Glomerular endothelial cell (primary cell): ENCODE measurements at places on chromosomes 6 and 20.

DNA sequence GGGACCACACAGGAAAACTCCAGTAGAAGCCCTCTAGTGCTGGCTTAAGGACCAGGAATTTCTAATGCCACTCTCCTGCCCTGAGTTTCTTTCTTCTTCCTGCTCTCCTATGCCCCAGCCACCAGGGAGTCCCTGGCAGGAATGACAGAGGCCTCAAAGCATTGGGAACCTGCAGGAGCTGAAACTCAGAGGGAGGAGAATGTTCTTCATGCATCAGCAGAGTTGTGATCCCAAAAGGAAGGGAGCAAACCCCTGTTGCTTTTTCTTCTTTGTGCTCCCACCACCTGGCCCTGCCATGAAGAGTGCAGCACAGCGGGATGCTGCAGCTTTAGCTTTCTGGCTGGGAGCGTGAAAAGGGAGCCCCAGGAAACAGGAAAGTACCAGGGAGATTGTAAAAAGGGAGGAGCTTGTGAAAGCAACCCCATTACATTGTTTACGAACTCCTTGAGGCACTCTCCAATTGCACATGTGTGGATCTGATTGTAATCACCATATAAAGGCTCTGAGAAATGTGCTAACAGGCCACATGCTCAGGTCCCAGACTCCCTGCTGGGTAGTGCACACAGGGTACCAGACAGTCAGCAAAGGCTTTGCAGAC is 34.7 kb upstream of the FKBP1A start:
- DNase-seq: no peak

DNA sequence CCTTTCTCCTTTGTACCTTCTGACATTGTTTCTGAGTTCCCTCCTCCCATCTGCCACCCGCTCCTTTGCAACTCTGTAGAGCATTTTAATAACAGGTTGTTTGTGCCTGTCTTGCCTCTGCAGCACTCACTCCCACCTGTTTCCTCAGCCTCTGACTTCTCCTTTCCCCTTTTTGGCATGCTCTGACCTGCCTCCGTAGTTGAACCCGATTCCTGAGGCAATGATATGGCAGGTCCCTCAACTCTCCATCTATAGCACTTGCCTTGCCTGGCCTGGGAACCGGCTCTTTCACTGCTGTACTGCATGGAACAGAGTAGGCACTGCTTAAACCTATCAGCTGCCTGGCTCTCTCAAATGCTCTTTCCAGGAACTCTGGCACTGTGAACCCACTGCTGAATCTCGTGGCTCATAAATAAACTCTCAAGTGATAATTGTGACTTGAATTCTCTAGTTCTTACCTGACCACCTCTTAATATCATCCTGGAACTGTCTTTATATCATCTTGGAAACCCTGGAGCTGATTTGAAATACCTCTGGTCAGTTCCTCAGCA is 50.3 kb downstream of the UTRN start:
- DNase-seq: no peak

GRCh38 chr6:21522797-21523456 is 70.6 kb upstream of the SOX4 start:
- DNase-seq: no peak

GRCh38 chr6:64280569-64280968 is 645.0 kb downstream of the PHF3 start:
- peak; percentile 7 for DNase-seq

DNA sequence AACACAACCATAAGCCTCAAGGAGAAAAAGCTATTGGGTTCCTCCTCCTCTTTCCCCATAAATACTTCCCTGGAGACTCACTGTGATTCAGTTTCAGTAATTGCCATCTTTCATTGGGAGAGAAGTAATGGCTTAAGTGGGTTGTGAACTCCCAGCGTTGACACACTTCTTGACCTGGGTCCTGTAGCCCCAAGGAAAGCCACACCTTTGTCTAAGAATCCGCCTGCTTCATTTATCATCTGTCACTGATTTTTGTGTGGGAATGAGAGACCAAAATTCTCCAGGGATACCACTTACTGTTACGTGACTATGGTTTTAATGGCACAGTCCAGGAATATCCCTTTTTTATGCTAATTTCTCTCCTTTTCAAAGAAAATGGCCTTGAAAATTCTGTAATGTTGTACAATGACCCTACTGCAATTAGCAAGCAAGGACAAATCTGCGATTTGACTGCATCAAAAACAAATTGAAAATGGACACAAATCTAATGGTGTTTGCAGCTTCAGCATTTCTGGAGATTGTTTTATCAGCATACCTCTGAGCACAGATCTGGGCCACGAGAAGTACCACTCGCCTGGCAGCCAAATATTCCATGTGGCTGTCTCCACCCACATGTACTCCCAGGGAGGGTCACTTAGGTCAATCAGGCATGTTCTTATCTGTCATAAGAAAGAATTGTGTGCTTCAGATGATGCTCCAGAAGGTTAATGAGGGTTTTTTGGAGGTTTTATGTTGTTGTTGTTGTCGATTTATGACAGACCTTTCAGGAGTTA is 29.8 kb downstream of the DCBLD1 start:
- DNase-seq: no peak

GRCh38 chr20:35368666-35369423 is 42.9 kb downstream of the UQCC1 start:
- DNase-seq: no peak

DNA sequence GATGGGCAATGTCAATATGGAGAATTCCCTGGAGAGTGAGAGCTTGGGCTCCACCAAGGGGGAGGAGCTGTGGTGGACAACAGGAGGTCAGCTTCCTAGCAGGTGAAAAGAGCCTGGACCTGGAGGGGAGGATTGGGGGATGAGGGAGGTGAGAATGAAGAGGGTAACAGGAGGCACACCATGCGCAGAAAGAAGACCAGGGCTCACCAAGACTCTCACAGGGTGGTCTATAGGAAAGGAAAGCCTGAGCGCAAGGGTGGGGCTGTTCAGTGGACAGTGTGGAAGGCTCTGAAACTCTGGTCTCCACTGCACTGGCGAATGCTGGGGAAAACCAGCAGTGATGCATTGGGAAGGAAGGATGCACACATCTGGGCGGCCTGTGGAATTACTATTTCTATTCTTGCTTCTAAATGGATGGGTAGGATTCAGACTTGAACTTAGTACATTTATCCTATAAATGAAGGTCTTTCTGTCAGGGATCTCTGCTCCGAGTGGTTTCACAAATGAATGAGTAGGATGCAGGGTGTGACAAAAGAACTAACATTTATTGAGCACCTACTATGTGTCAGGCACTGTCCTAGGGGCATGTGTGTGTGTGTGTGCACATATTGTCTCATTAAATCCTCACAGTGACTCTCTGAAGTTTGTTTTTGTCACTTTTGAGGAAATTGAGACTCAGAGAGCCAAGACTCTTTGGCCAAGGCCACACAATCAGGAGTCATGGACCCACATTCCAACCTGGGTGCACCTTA is 152.7 kb downstream of the CD83 start:
- DNase-seq: no peak

GRCh38 chr20:25222461-25223178 is 25.3 kb upstream of the PYGB start:
- no peak for DNase-seq

GRCh38 chr20:50498071-50498776 is 12.0 kb upstream of the PTPN1 start:
- DNase-seq: no peak

GRCh38 chr6:15501826-15502445 is 160.9 kb downstream of the DTNBP1 start:
- no peak for DNase-seq

DNA sequence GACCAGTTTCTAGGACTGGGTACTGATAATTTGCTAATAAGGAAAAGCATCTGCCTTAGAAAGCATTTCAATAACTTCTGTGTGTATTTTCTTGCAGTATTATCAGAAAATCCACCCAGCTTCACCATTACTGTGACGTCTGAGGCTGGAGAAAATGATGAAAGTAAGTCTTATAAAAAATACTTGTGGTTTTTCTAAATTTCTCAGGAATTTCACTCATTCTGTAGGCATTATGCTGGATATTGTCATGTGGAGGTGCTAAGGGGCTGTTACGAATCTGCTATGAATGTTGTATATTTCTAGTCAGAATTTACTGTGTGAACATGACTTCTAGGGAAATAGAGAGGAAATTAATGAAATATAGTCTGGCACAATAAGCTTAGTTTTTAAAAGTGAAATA is 8.9 kb downstream of the RWDD1 start:
- DNase-seq: no peak

- no peak for DNase-seq
Observed at GRCh38 chr20:54148947-54149764, 24.6 kb downstream of the CYP24A1 start.

- DNase-seq: no peak
Observed at GRCh38 chr6:22155551-22155950, 141.3 kb downstream of the PRL start.

DNA sequence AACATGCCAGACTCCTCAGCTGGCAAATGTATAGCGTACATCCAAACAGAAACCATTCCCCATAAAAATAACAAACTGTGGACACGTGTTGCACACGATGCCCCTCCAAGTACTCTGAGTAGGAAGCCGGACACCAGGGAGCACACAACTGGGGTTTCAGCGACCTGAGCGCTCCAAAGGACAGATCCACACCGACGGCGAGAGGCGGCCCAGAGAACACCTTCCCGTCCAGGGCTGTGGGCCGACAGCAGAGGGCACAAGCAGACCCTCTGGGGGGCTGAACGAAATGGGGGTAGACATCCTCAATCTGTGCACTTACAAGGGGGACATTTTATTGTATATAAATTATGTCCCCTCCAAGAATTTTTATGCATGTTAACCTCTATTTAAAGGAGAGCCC is 24.7 kb downstream of the TAF4 start:
- DNase-seq: no peak

DNA sequence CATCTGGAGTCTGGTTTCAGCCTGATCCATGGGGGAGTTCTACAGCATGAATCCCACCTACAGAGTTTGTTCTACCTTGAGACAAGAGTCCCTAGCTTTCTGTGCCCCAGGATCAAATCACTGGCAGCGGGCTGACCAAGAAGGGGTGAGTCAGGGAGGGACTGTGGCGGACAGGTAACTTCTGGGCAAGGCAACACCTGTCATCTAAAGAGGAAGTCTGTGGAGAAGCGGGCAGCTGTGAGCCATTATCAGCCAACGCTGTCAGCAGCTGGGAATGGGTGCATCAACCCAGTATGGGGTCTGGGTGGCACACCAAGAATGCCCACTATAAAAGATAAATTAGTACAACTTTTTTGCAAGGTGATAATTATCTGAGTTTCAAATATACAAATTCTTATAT is 45.9 kb downstream of the UBE3D start:
- no peak for DNase-seq

- DNase-seq: no peak
Observed at GRCh38 chr6:106324726-106325335, 729 bp downstream of the ATG5 start.

GRCh38 chr6:108846628-108847027 is 1.6 kb upstream of the ARMC2 start:
- DNase-seq: no peak

- DNase-seq: no peak
Observed at GRCh38 chr6:151118461-151119123, 121.2 kb upstream of the AKAP12 start.

DNA sequence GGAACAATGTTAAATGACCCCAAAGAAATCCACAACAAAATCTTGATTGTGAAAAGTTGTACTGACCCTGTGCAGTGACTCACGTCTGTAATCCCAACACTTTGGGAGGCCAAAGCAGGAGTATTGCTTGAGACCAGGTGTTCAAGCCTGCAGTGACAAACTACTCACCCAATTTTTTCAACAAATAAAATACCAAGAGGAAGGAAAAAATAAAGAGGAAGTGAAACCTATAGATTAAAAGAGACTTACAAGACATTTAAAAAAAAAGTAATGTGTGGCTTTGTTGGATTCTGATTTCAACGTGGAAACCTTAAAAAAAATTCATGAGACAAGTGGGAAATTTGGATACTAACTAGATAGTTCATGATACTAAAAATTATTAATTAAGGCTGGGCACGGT is 31.9 kb downstream of the GINS1 start:
- no peak for DNase-seq

DNA sequence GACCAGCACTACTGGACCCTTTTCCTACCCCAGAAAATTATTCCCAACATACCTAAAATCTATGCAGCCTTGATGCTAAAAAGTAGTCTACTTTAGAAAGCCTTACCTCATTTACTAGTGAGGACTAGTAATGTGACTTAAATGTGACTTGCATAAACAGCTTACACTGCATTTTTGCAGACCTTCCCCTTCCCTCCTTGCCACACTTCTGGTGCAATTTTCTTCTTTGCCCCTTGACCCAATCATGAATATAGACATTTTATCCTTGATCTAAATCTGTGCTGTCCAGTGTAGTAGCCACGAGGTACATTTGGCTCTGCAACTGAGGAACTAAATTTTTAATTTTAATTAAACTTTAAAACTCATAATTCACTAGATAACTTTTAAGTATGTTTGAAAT is 7.0 kb upstream of the ZKSCAN8 start:
- DNase-seq: no peak

DNA sequence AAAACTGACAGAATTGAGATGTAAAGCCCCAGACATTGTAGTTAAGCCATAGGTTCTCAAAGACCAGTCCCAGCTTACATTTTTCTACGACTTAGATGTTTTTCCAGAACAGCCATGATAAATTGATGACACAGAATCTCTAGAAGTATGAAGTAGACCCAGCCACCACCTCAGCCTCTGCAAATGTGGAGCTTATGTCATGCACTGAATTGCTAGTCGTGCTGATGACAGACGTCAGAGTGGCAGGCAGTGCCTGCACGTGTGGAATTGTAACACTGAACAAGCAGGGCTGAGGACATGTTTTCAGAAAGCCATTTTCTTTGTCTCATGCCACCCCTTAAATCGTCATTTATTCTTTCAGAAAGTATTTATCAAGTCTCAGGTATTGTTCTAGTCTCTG is 72.4 kb upstream of the TMEM181 start:
- no peak for DNase-seq

- no peak for DNase-seq
Observed at GRCh38 chr20:41365777-41366545, 657 bp downstream of the EMILIN3 start.

DNA sequence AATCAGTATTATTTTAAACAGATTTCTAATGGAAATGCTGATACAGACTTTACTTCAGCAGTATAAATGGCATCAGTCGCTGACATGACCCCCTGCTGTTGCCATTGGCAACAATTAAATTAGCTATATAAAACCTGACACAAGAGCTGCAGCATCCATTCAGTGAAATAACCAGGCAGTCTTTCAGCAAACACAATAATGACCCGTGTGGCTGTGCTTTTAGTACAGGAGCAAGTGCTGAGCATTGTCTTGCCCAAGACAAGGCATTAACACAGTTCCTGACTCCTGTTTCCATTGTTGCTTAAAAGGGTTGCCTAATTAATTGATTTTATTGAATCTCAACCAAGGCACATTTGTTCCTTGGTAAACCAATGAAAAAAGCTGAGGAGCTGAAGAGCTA is 382.1 kb downstream of the HACE1 start:
- DNase-seq: no peak

GRCh38 chr20:51420111-51420510 is 122.4 kb downstream of the NFATC2 start:
- DNase-seq: no peak

GRCh38 chr6:32460528-32460927 is 20.8 kb downstream of the HLA-DRA start:
- no peak for DNase-seq

- DNase-seq: no peak
Observed at GRCh38 chr20:8255945-8256632, 124.0 kb downstream of the PLCB1 start.

GRCh38 chr6:110939429-110940200 is 18.9 kb upstream of the GTF3C6 start:
- DNase-seq: no peak
